ENCODE measurements at places on chromosomes 16 and 17. TPM values are rescaled to one million over a fixed set of nuclear protein-coding genes. Genes with fewer than 3 reads are reported as not detected.

ENPP7 gene
- total RNA-seq, result not detected

IL17C gene
- total RNA-seq, result not detected

PPL gene
- 46.3 TPM for total RNA-seq

RPA1 gene
- 27.3 TPM for total RNA-seq

MTMR4 gene
- total RNA-seq, result 30.0 TPM

DOC2B gene
- under 0.01 TPM for total RNA-seq

BRCA1 gene
- 6.6 TPM for total RNA-seq

ZNF19 gene
- total RNA-seq, result 1.4 TPM

ADAD2 gene
- not detected for total RNA-seq

MT3 gene
- not detected for total RNA-seq

CACNA1G gene
- total RNA-seq, result 0.32 TPM

PHOSPHO1 gene
- total RNA-seq, result not detected

CRYBA1 gene
- total RNA-seq, result not detected

NOG gene
- under 0.01 TPM for total RNA-seq

CDK5RAP3 gene
- total RNA-seq, result 150 TPM

WSCD1 gene
- total RNA-seq, result 0.16 TPM

POLG2 gene
- total RNA-seq, result 16.1 TPM

C17orf78 gene
- not detected for total RNA-seq
